ENCODE measurements at places on chromosomes 2 and 18. TPM values are rescaled to one million over a fixed set of nuclear protein-coding genes. Genes with fewer than 3 reads are reported as not detected.

ATG16L1 gene
- 27.4 TPM for total RNA-seq

IL1RL2 gene
- total RNA-seq: 0.32 TPM

CRACDL gene
- not detected for total RNA-seq

FAM168B gene
- 91.5 TPM for total RNA-seq

ELOA2 gene
- total RNA-seq: not detected

TCF23 gene
- total RNA-seq: not detected
